ENCODE measurements at places on chromosomes 6 and 20. TPM values are rescaled to one million over a fixed set of nuclear protein-coding genes. Genes with fewer than 3 reads are reported as not detected.

GRCh38 chr6:32050562-32050961 lies 12.3 kb downstream of the CYP21A2 start:
- no peak for DNase-seq
- H3K27ac ChIP-seq = no peak overlapping the region
- no peaks in the 10 kb centered on the region for H3K36me3 ChIP-seq
- H3K27me3 ChIP-seq = no peaks in the 10 kb centered on the region
- peaks cover 6% of the 10 kb centered on the region for H3K4me1 ChIP-seq

Gene MYT1
- polyA plus RNA-seq = 0.06 TPM

- H3K4me3 ChIP-seq = no peak overlapping the region
- H3K27me3 ChIP-seq = no peaks in the 10 kb centered on the region
- no peak for DNase-seq
- no peaks in the 10 kb centered on the region for H3K36me3 ChIP-seq
- no peak overlapping the region for H3K27ac ChIP-seq
These were observed 322.8 kb downstream of the FARS2 start for GRCh38 chr6:5584078-5584482.

GRCh38 chr6:73690056-73690455 lies 5.9 kb upstream of the CD109 start:
- no peak for DNase-seq
- H3K36me3 ChIP-seq = no peaks in the 10 kb centered on the region
- H3K4me1 ChIP-seq = no peaks in the 10 kb centered on the region
- H3K27ac ChIP-seq = no peak overlapping the region
- no peak overlapping the region for H3K4me3 ChIP-seq

Gene IDH3B
- 128 TPM for polyA plus RNA-seq

GRCh38 chr20:24684956-24685691 lies 215.7 kb downstream of the SYNDIG1 start:
- no peak for DNase-seq
- H3K36me3 ChIP-seq = no peaks in the 10 kb centered on the region
- no peak overlapping the region for H3K4me3 ChIP-seq
- H3K27me3 ChIP-seq = no peaks in the 10 kb centered on the region

DNA sequence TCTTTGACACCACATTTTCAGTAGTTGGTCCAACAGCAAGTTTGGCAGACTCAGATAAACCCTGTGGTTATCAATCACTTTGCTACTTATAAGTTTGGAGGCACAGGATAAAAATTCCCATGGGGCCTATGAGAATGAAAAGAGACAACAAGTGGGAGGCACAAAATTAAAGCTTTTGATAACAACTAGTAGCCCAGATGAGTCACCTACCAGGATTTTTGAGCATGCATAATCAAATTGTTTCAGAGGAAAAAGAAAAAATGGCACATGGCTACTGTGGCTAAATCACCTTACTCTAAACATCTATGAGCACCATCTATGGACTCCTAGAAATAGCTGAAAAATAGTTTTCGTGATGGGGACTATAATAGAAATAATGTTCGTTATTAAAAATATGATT lies 40.8 kb upstream of the BMP5 start:
- no peaks in the 10 kb centered on the region for H3K27me3 ChIP-seq
- no peak for DNase-seq
- H3K36me3 ChIP-seq = no peaks in the 10 kb centered on the region
- H3K4me1 ChIP-seq = peaks cover 4% of the 10 kb centered on the region
- H3K27ac ChIP-seq = no peak overlapping the region

Gene B4GALT5
- 12.9 TPM for polyA plus RNA-seq

- DNase-seq = no peak
- no peak overlapping the region for H3K27ac ChIP-seq
- H3K4me1 ChIP-seq = peaks cover 16% of the 10 kb centered on the region
- no peaks in the 10 kb centered on the region for H3K27me3 ChIP-seq
These were observed 140.2 kb downstream of the KIF13A start for GRCh38 chr6:17847203-17847760.

GRCh38 chr6:141443668-141444289 lies 688.9 kb upstream of the GJE1 start:
- no peak overlapping the region for H3K27ac ChIP-seq
- no peaks in the 10 kb centered on the region for H3K4me1 ChIP-seq
- H3K4me3 ChIP-seq = no peak overlapping the region
- no peaks in the 10 kb centered on the region for H3K27me3 ChIP-seq

DNA sequence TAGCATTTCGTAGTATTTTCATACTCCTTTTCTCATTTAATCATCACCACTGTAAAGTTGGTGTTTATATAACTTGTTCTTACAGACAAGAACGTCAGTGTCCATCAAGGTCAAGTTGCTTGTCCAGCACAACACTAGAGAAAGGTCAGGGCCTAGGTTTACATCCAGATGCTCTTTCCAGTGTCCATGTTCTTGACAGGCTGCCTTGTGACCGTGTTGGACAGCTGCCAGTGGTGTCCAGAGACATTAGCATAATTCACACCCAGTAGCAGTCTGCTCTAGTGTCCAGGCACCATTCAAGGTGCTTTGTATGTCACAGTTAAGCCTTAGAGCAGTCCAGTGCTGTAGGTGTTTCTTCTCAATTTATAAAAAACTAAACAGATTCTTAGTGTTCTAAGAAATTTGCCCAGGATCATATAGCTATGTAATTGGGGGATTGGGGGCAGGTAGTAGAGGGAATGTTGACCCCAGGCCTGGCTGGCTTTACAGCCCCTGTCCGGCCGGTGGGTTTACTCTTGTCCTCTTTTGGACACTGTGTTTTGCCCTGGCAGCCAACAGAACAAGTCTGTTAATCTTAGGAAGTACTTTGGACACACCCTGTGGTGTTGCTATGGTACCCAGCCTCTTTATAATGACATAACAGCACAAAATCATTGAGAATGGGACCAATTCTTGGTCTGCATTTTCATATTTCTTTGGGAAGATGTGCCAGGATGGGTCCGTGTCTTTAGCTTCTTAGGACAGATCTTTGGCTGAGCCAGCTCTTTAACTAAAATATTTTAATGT lies 8.0 kb downstream of the STK35 start:
- H3K36me3 ChIP-seq = no peaks in the 10 kb centered on the region
- no peak overlapping the region for H3K4me3 ChIP-seq
- DNase-seq = peak; percentile 47

DNA sequence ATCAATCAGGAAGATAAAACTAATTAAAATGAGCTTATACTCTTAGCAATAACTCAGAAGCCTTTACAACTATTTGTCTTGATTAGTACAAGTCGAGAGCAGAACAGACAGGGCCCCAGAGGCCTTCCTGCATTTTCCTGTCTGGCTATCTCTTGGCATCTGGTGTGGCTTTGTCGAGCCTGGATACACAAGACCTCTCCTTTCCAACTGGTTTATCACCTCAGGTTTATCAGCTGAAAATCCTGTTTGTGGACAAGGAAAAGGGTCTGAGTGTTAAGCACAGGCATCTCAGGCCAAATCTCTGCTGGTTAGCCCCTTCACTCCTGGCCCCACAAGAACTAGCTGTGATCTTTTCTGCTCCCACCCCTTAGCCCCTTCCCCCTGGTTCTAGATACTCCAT lies 32.6 kb downstream of the BAK1 start:
- DNase-seq = no peak
- no peak overlapping the region for H3K4me3 ChIP-seq
- no peaks in the 10 kb centered on the region for H3K27me3 ChIP-seq
- H3K36me3 ChIP-seq = no peaks in the 10 kb centered on the region

GRCh38 chr6:74557236-74557635 lies 648.6 kb downstream of the COL12A1 start:
- H3K4me3 ChIP-seq = no peak overlapping the region
- H3K36me3 ChIP-seq = no peaks in the 10 kb centered on the region
- H3K27ac ChIP-seq = no peak overlapping the region
- no peaks in the 10 kb centered on the region for H3K4me1 ChIP-seq
- no peaks in the 10 kb centered on the region for H3K27me3 ChIP-seq
- no peak for DNase-seq

- no peak for DNase-seq
- H3K4me1 ChIP-seq = peaks cover 19% of the 10 kb centered on the region
- no peaks in the 10 kb centered on the region for H3K27me3 ChIP-seq
These were observed 574 bp downstream of the RPS12 start for GRCh38 chr6:132814716-132815570.

DNA sequence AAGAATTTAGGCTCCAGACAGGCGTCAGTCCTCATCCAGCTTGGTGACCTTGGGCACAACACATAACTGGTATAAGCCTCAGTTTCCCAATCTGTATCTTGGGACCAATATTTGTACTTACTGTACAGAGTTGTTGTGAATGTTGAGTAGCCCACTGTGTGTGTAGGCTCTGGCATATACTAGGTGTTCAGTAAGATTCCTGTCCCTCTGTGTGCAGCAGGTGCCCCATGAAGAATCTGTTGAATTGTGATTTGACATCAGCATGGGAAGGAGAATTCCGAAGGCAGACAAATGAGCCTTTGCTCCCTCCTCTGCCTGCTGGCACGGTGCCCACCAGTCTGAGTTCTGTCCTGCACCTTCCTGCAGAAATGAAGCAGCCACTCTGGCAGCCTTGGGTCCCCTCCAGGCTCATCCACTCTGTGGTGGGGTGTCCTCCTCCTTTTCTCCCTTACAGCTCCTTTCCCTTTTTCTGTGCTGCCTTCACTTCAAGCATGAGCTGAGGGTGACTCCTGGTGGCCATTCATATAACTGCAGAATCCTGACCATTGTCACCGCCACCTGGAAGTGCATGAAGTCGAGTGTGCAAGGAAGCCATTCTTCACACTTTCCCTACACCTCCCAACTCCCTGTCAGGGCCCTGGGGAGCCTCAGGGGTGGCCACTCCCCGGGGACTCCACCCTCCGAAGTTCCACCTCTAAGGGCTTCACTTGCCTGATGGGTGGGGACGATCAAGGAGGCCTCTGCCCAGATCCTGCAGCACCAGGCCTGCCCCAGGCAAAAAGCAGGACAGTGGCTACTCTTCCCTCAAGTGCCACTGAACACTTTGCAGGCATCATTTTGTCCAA lies 48.2 kb downstream of the MRPL14 start:
- H3K4me1 ChIP-seq = peaks cover 19% of the 10 kb centered on the region
- no peak overlapping the region for H3K27ac ChIP-seq
- H3K27me3 ChIP-seq = no peaks in the 10 kb centered on the region
- peak; percentile 87 for DNase-seq

DNA sequence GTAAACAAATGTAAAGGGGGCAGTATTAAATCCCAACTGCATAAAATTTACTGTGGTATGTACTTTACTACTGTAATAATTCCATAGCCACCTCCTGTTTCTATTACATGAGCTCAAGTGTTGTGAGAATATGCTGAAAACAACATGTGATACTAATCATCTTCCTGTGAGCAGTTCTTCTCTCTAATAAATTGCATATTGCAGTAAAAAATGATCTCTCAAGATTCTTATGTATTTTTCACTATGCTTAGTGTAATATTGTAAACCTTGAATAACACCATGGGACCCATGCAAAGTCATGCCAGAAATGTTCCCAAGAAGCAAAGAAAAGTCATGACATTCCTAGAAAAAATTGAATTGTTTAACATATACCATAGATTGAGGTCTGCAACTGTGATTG lies 133.0 kb upstream of the ATXN1 start:
- no peaks in the 10 kb centered on the region for H3K36me3 ChIP-seq
- no peak overlapping the region for H3K27ac ChIP-seq
- no peaks in the 10 kb centered on the region for H3K27me3 ChIP-seq
- H3K4me1 ChIP-seq = no peaks in the 10 kb centered on the region

Gene FOXF2
- polyA plus RNA-seq = 24.9 TPM

DNA sequence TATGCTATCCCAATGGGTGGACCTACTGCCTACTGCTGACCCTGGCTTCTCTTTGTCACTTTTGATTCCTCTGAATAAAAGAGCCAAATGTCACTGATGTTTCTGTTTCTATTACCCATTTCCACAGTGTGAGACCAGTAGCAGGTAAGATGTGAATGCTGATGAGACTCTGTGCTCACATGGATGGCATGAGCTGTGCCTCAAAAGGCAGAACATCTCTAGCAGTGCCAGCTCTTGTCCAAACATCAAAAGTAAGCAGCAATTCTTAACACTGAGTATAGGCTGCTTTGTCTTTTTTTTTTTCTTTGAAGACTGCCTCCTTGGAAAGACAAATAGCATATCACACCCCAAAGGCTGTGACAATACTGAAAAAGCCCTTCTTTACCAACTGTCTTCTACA lies 459.2 kb upstream of the RUNX2 start:
- H3K27me3 ChIP-seq = no peaks in the 10 kb centered on the region
- no peak overlapping the region for H3K4me3 ChIP-seq
- H3K36me3 ChIP-seq = no peaks in the 10 kb centered on the region
- H3K4me1 ChIP-seq = no peaks in the 10 kb centered on the region

GRCh38 chr6:110432285-110432900 lies 17.0 kb upstream of the DDO start:
- no peak overlapping the region for H3K4me3 ChIP-seq
- no peaks in the 10 kb centered on the region for H3K36me3 ChIP-seq
- DNase-seq = no peak

DNA sequence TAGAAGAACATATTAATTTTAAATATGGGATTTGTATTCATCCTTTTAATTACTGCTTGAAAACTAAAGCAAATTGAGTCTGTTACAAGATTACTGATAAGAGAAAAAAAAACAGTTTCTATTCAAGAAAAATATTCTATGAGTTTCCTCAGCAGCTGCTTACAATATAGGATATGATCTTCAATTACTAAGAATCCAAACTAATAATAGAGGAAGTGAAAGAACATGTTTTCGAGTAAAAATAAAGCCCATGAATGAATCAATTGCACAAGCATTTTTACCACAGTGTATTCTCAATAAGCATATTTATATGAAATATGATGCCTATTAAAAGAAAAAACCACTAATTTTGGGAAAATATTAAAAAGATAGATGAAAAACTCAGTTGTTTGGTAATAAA lies 63.4 kb downstream of the AHI1 start:
- no peak overlapping the region for H3K27ac ChIP-seq
- no peaks in the 10 kb centered on the region for H3K27me3 ChIP-seq
- H3K4me1 ChIP-seq = no peaks in the 10 kb centered on the region

GRCh38 chr20:41054847-41055230 lies 26.2 kb downstream of the TOP1 start:
- no peaks in the 10 kb centered on the region for H3K27me3 ChIP-seq
- H3K4me3 ChIP-seq = no peak overlapping the region
- no peak overlapping the region for H3K27ac ChIP-seq
- peaks cover 48% of the 10 kb centered on the region for H3K4me1 ChIP-seq

GRCh38 chr20:23928788-23929187 lies 49.2 kb upstream of the CST5 start:
- no peak for DNase-seq
- H3K27me3 ChIP-seq = no peaks in the 10 kb centered on the region
- H3K4me3 ChIP-seq = no peak overlapping the region
- H3K27ac ChIP-seq = no peak overlapping the region
- no peaks in the 10 kb centered on the region for H3K4me1 ChIP-seq

GRCh38 chr6:120894077-120894476 lies 440.2 kb downstream of the TBC1D32 start:
- no peaks in the 10 kb centered on the region for H3K36me3 ChIP-seq
- H3K4me1 ChIP-seq = no peaks in the 10 kb centered on the region

DNA sequence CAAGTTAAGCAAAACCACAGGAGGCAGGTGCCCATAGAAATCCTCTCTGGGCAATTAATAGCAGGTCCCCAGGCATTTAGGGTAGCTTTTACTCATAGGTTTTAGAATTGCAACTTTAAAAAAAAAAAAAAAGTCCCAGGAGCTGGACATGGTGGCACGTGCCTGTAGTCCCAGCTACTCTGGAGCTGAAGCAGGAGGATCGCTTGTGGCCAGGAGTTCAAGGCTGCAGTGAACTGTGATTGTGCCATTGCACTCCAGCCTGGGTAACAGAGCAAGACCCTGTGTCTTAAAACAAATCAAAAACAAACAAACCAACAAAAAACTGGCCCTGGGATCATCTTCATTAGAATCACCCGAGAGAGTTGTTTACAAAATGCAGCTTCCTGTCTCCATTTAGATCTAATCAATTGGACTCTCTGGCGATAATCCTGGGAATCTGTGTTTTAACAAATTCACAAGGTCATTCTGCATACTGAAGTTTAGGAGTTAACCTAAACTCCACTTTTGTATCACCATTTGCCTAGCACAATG lies 131.8 kb upstream of the AKAP12 start:
- no peaks in the 10 kb centered on the region for H3K36me3 ChIP-seq
- no peaks in the 10 kb centered on the region for H3K4me1 ChIP-seq
- no peak for DNase-seq
- no peak overlapping the region for H3K27ac ChIP-seq
- no peaks in the 10 kb centered on the region for H3K27me3 ChIP-seq
- H3K4me3 ChIP-seq = no peak overlapping the region

All from hepatocyte (in vitro differentiated cells).